ENCODE measurements at places on chromosomes 7 and 10.

DNA sequence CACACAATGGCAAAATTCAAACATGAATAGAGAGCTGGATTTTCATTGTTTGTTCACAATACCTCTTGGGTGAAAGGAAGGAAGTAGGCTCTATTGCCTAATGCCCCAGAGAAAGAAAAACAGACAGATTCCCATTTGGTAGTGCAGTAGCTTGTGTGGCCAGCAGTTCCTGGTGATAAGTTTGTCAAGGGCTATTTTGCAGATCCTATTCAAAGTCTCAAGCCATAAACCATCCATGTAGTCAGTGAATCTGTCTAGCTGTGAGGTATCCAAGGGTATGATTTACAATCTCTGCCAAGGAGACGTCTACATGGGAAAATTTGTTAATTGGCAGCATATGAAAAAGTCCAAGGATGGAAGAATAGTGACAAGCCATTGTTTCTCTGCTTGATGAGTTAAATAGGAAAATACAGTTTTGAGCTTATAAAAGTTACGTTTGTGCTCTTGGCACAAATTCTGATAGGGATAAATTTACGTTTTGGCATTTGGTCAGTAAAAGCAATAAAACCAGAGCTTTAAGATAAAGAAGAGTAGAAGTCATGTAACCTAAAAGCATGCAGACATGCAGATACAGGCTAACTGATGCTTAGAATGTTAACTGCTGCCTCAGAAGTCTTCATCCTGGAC, 269.1 kb downstream of the GATA3 start:
- DNase-seq, result no peak

DNA sequence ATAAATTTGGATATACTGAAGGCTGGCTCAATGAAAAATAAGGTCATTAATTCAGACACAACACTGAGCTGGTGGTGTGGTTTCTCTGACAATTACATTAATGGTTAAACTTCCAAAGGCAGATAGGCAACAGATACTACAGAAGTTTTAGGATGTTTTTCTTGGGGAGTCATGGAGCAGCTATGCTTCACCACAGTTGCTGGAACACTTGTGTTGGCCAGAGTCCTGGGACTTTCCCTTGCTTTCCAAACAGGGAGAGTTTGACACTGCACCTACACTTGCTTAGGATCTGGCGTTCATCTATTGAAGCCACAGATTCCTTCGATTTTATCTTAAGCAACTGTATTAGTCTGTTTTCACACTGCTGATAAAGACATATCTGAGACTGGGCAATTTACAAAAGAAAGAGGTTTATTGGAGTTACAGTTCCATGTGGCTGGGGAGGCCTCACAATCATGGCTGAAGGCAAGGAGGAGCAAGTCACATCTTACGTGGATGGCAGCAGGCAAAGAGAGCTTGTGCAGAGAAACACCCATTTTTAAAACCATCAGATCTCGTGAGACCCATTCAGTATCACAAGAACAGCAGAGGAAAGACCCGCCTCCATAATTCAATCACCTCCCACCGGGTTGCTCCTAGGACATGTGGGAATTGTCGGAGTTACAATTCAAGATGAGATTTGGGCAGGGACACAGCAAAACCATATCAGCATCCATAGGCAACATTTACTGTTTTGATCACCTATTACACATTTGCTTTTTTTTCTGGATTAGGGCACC, 27.8 kb upstream of the TMEM178B start:
- no peak for DNase-seq

DNA sequence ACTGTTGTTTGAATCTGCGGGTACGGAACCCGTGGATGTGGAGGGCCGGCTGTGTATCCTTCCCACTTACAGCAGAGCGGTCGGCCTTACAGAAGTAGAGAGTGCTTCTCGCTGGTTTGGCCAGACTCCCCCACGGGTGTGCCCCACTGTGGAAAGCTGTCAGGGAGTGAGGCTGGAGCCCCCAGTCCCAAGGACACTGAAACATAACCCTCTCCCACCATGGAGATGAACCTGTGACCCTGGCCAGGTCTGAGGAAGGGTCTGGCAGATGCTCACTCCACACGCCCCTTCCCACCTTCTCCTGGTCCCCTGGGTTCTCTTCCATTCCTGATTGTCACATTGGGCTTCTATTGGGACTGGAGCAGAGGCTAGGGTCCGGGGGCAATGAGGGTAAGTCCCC, 39.6 kb downstream of the TSPAN15 start:
- DNase-seq, result no peak

DNA sequence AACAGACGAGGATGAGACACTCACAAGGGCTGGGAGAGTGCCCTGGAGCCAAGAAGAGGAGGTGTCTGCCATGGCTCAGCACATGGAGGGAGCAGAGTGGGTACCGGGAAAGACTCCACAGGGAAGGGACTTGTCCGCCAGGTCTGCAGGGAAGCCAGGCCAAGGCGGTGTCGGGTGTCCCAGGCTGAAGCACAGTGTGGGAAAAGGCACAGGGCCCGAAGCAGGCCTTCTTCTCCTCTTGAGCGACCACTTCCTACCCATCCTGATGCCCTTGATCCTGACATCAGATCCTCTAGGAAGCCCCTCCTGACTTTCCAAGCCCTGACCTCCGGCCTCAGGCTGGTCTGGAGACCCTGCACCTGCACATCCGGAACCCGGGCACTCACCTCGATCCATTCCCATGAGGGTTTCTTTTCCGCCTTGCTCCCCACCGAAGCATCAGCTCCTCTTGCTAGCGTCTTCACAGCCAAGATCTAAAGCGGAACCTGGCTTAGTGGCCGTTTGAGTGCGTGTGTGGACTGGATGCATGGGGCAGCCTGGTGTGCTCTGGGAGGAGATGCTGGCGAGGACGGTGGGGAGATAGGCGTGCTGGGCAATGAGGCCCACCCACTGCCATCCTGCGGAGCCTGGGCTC, 8.5 kb downstream of the CALML3 start:
- DNase-seq, result no peak

DNA sequence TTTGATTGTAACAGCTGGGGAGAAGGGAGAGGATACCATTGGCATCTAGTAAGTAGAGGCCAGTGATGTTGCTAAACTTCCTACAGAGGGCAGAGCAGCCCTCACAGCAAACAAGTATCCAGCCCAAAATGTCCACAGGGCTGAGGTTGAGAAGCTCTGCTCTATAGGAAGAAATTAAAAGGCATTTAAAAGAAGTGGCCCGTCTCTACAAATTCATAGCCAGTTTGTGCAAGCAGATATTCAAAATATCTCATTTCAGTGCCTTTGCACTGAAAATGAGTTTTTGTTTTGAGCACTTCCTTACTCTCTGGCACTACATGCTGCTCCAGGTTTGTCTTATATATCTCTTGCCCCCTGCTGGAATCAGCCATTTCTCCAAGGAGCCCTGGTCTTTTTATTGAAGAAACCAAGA, 330.0 kb downstream of the BBS9 start:
- DNase-seq, result peak; percentile 17

DNA sequence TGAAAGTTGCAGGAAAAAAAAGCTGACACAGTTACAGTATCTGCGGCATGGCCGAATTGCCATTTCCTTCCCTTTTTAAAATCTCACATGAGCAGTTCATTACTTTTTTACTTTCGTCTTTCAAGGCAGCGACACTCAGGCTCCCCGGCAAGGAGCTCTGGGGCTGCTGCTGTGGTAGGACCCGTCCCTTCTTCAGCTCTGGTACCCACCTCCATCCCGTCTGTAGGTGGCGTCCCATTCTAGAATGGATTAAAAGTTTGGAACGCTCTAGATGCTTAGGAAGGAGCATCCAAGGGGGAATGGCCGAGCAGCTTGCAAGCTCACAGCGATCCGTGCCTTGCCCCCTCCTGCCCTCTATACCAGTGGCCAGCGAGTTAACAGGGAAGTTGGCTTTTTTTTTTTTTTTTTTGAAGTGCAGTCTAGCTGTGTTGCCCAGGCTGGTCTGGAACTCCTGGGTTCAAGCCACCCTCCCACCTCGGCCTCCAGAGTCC, 22.8 kb upstream of the TTYH3 start:
- DNase-seq, result no peak

DNA sequence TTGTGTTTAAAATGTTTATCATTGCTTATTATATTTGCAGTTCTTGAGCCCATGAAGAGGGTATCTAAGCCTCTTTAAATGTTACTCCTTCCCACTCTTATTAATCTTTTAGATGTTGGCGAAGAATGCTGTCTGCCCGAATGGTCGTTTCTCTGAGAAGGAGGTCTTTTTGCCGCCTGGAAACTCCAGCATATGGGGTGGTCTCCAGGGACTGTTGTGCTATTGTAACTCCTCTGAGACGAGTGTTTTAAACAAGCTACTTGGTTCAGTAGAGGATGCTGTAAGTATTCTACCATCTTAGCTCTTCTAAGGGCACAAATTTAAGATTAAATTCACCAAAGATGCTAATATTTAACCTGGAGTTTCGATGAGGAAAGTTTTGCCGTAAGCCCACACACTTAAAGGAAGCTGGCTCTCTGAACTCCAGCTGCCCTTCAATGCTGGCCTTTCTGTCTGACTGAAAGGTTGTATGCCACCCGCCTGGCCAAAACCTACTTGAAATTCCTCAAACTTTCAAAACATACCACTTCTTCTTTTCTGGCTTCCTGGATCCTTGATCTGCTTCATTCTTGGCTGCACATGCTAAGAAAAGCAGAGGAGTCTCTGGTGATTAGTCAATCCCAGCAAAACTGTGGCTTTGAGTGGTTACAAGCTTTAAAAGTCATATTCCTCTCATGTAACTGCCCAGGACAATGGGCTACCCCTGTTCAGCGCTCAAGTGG, 74.7 kb downstream of the ABCA13 start:
- DNase-seq, result no peak

GRCh38 chr7:154684666-154685563, 318.0 kb downstream of the PAXIP1 start:
- no peak for DNase-seq

DNA sequence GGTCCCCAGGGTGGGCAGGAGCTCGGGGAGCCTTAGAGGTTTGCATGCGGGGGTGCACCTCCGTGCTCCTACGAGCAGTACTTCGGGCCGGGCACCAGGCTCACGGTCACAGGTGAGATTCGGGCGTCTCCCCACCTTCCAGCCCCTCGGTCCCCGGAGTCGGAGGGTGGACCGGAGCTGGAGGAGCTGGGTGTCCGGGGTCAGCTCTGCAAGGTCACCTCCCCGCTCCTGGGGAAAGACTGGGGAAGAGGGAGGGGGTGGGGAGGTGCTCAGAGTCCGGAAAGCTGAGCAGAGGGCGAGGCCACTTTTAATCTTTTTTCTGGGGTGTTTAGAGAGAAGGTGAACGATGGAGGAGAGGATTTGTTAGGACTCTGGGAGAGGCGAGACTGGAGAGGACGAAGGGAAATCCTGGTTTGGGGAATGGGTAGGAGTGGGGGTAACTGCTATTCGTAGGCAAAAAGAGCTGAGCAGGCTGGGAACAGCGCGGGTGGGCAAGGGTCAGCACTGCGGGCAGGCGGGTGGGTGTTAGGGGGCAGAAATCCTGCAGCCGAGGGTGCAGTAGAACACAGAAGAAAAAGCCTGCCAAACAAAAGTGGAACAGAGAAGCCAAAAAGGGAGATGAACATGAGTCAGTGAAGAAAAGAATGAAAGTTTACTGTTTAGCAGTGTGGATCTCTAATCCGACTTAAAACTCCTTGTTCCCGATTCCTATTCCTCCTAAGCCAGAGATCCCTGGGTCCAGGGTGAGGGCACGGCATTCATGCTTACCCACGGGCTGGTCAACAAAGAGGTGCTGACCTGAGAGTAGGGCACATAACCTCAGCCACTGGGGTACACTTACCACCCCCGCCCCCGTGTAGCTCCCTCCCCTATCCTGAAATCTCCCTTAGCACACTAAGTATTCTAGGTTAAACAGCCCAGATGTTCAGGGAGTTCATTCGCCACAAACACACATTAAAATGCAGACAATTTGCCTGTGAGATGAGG, 26.9 kb downstream of the PRSS2 start:
- DNase-seq, result no peak

DNA sequence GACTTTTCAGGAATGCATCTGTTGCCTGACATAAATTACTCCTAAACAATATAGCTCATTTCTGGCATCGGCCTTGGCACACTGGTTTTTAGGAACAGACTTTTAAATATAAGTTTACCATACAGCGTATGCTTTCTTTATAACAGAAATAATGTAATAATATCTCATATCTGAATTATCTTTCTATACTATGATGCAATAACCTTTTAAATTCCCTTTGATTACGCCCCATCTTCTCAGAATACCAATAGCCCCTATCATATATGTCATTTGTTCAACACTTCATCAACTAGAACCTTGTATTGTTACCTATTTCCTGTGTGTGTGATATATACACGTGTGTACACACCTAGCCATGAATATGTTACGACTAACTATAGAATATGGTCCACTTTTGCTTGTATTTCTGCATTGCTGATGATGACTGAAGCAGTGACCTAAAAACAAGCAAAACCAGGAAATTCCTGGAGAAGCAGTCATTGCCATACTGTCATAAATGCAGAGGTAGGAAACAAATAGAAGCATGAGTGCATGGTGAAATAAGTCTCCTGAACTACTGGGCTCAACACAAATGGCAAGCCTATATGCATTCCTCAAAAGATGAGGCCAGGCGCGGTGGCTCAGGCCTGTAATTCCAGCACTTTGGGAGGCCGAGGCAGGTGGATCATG, 618.4 kb upstream of the NRP1 start:
- no peak for DNase-seq

- no peak for DNase-seq
These were observed 25.2 kb downstream of the DNAJB12 start for GRCh38 chr10:72329290-72330068.

GRCh38 chr10:125827133-125827532, 3.8 kb downstream of the BCCIP start:
- no peak for DNase-seq

Data from SW 1271 (cell line).